Gastrocnemius medialis (tissue), 4 donors: ENCODE measurements at places on chromosomes 7 and 10. TPM values are rescaled to one million over a fixed set of nuclear protein-coding genes. Genes with fewer than 3 reads are reported as not detected.

Gene LIPA
- total RNA-seq, result 10.2 TPM

GRCh38 chr7:26694141-26694540 is 170.2 kb downstream of the SKAP2 start:
- DNase-seq, result no peak

DNA sequence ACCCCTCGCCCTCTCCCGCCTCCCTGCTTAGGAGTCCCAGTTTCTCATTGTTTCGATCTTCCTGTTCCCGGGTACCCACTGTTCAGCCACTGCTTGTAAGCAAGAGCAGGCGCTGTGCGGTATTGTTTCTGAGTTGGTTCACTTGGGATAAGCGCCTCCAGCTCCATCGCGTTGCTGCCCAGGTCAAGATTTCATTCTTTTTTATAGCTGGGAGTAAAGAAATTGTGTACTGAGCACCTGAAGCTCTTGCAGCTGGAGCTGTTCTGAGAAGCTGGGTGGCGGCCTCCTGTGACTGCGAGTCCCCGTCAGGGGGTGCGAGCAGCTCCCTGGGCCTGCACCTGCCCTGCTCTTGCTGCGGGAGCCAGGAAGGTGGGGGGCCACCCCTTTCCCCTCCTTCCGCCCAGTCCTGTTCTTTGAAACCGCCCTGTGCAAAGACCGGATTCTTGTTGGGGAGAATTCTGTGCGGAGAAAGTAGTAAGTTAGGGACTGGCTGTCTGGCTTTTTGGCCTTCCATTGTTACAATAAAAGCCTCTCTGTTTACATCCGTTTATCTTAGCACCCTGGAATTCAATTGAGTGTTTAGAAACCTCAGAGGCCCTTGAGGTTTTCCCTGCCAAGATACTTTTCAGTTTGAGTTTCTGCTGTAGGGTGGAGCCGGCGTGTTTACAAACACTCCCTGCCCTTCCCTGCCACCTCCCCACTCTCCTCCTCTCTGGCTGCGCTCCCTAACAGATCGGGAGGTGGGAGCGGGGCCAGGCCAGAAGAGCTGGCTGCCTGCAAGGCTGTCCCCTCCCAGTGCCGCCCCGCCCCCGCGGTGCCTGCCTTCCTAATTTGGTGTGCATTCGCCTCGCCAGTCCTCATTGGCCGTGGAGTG is 30.8 kb upstream of the AP5Z1 start:
- peak; percentile 98 for DNase-seq

- DNase-seq, result no peak
These were observed 101.8 kb upstream of the STRIP2 start for GRCh38 chr7:129332254-129333035.

DNA sequence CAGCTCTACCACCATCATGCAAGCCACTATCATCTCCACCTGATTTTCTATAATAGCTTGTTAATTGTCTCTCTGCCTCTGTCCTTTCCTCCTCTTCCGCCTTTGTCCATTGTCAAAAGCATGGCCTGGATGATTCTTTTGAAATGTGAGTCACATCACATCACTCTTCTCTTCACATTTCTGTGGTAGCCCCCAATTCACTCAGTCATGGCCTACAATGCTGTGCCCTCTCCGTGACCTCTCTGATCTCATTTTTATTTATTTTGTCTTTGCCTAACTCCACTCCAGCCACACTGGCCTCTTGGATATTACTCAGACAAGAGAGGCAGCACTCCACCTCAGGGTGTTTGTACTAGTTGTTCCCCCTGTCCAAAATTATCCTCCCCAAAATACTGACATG is 4.9 kb upstream of the ABCB4 start:
- DNase-seq, result no peak
